CD4-positive, alpha-beta T cell treated with Interleukin-17A for 1 hour (primary cell): ENCODE measurements at places on chromosomes 12 and 14.

DNA sequence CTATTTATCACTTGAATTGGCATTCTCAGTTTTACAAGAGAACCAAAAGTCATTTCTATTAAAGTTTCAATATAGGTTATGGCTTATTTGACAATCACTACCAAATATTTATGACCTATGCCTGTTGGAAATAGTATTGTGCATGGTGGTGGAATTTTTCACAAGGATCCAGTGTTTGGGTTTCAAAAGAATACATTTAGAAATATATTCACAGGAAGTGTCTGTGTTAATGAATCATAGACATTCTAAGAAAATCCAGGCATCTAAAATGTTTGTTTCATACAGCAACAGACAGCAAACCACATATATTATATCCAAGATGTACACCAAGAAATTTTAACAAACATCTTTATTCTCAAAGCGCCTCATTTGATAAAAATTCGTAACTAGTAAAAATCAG lies 92.7 kb downstream of the MED13L start:
- DNase-seq = no peak

DNA sequence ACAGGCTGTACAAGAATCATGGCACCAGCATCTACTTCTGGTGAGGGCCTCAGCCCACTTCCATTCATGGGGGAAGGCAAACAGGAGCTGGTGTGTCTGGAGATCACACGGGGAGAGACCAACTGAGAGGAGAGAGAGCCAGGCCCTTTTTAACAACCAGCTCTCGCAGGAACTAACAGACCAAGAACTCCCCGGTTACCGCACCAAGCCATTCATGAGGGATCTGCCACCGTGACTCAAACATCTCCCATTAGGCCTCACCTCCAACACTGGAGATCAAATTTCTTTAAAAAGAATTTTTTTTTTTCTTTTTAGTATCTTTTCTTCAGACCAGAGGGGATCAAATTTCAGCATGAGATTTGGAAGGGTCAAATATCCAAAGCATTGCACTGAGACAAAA lies 16.7 kb upstream of the AQP2 start:
- no peak for DNase-seq

DNA sequence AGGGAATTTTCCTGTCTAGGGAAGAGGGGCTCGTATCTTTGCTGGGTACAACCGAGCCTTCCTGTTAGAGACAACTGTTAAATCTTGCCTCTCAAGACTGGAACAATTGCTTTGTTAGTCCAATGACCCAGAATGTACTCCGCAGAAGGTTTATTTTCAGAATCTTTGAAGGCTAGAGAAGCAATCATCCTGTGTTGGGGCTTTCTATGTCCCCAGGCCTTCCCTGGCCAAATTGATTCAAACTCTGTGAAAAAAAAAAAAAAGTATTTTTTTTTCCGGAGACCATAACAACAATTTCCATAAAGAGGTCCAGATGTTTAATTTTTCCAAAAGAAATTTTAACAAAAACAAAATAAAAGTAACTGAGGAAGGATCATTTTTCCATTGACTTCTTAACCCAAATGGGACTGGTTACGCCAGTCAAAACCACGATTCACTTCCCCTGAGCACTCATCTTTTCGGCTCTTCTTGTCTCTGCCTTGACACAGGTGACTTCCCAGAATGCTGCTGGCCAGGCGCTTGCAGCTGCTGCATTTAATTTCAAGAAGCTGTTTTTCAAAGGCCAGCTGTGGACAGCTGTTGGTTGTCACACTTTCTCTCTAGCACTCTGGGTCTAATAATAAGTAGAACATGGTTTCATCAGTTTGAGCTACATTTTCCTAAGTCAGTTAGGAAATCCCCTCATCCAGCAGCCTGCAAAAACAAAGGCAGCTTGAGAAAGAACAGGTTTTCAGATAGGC lies 81.6 kb upstream of the MANSC4 start:
- DNase-seq = no peak

DNA sequence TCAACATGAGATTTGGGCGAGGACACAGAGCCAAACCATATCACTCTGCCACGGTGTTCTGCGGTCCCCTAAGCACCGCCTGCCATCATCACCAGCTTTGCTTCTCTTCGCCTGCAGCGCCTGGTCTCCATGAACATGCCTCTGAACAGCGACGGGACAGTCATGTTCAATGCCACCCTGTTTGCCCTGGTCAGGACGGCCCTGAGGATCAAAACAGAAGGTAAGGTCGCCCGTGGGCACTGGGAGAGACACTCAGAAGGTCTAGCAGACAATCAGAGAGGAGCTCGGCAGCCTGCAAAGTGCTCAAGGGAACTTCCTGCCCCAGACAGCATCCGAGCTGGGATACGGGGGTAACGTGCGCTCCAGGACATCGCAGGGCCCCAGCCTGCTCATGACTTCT lies 126.0 kb upstream of the FKBP4 start:
- DNase-seq = no peak

- no peak for DNase-seq
These were observed 1.5 kb downstream of the BLOC1S1 start for GRCh38 chr12:55717011-55718007.

- no peak for DNase-seq
These were observed 2.3 kb downstream of the PAPLN start for GRCh38 chr14:73239393-73240241.

DNA sequence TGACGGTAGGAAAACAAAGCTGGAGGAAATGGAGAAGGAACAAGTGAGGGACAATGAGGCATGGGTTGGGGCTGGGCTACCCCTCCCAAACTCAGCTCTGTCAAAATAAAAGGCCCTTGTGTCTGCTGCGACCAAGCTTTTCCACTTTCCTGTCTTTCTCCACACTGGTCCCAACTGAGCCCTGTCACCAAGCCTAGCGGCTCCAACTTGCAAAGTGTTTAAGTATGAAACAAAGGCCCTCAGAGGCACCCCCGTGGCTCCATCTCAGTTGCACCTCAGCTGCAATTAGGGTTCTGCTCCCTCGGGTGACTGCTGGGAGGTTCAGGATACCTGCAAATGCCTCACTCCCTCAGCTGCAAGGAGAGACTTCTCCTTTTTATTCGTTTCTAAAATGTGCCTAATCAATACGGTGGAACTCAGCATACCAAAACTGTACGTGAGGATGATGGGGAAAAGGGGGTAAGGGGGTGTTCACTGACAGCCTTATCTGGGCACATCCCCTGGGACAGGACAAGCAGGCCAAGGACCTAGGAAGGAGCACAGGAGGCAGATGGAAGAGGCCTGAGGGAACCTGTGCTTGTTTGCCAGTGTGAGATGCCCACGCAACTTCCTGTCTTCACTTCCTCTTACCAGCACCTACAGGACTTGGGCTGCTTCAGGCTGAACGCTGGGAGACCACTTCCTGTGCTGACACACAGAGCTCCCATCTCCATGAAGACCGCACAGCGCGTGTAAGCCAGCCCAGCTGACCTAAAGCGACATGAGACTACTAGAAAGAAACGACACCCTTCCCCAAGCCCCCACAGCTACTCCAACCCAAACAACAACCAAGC lies 8.9 kb downstream of the VAMP1 start:
- peak; percentile 89 for DNase-seq

DNA sequence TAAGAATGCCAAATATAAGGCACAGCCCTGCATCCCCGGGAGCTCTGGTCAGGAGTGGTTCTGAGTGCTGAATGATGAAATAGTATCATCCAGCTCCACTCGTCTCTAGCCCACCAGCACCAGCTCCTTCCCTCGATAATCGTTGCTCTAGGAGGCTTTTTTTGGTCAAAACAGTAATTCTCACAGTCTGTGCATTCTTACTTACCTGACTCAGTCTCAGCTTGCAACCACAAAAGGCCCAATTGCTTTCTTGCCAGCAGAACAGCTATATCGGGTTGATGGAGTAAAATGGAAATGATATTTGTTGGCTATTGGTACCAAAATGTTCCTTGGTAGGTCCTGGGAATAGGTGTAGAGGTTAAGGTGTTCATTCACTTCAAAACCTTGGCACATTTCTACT lies 94.8 kb downstream of the BMP4 start:
- DNase-seq = no peak
